ENCODE measurements at places on chromosomes 16 and 17.

DNA sequence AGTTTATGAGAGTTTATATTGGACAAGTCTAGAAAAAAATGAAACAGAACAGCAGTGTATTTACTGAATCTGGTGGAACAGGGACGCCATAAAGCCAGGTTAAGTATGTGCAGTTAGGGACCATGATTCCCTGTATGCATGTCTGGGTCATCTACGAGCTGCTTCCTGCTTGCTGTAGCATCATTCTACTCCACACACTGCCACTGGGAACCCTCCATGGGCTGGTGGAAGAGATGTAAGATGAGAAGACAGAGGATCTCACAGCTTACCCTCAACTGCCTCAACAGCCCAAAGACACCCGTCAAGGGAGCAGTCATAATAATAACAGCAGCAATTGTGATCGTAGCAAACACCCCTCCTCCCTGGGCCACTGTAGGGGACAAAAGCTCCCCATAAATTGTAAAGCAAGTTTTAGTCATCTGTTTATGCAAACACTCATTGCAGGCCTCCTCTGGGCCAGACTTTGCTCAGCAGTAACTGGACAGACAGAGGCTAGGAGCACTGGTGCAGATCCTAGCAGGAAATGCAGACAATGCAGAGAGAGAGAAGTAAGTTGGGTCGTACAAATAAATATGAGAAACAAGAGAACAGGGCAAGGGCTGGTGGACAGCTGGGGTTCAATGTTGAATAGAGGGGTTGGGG is 188.0 kb downstream of the SOX9 start:
- DNase-seq: no peak

- DNase-seq: no peak
Observed at GRCh38 chr17:38874505-38875400, 4.9 kb downstream of the LASP1 start.

DNA sequence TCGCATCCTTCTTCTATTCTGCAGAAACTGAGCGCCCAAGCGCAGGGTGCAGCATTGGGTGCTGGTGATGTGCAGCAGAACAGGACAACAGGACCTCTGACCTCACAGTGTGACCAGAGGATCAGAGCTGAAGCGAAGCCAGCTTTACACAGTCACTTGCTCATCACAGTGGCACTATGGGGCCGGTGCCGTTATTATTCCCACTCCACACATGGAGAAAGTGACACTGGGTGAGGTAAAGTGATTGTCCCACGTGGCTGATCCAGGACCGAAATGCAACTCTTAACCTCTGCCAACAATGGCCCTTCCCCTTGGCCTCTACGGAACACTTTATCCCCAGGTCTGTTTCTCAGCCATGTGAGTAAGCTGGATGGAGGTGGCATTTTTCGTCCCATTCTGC is 171.2 kb downstream of the C16orf78 start:
- no peak for DNase-seq

- DNase-seq: no peak
Observed at GRCh38 chr16:85541980-85542900, 70.9 kb upstream of the GSE1 start.

GRCh38 chr16:24820522-24820921 is 25.2 kb upstream of the SLC5A11 start:
- DNase-seq: peak; percentile 60

DNA sequence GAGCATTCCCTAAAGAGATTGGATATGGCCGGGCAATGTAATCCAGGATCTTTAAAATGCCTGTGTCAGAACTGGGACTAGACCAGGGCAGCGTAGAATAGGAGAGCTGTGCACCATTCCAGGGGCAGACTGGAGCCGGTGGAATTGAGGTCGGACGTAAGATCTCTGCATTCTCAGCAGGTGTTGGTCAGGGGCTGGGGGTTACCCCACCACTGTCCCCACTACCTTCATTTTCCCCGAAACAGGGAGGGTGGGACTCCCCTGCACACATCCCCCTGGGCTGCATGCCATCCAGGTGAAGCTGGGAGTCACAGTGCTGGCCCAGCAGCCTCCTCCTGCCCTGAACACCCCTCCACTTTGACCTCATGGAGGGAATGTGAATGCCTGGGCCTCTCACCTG is 17.8 kb downstream of the OSBPL7 start:
- no peak for DNase-seq

DNA sequence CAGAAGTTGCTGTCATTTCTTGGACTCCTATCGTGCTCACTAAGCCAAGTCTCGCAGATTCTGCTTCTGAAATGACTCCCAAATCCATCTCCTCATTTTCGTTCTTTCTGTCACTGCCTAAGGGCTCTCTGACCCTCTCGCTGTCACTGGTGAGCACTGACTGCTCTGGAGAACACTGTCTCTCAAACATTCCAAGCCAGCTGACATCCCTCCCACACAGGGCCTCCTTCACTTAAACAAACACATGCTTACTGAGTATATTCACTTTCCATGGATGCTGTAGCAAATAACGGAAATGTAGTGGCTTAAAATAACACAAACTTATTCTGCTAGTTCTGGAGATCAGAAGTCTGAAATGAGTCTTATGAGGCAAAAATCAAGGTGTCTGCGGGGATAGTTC is 18.8 kb downstream of the CACNG1 start:
- DNase-seq: no peak

DNA sequence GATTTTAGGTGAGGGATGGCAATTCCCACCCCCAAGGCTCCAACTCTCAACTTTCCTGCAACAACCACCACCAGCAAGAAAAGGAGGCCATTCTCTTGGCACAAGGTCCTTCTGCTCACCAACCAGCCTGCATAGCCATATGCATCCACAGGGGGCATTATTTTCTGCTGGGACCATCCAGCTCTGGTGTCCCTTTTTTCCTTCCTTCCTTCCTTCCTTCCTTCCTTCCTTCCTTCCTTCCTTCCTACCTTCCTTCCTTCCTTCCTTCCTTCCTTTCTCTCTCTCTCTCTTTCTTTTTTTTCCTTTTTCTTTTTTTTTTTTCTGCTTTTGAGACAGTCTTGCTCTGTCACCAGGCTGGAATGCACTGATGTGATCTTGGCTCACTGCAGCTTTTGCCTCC is 21.1 kb upstream of the COX10 start:
- DNase-seq: no peak

GRCh38 chr16:27242868-27243590 is 25.5 kb downstream of the NSMCE1 start:
- peak; percentile 87 for DNase-seq

- no peak for DNase-seq
Observed at GRCh38 chr17:61005358-61005757, 327.7 kb downstream of the BCAS3 start.
